Renal cortical epithelial cell (primary cell): ENCODE measurements at places on chromosomes 6 and 20. TPM values are rescaled to one million over a fixed set of nuclear protein-coding genes. Genes with fewer than 3 reads are reported as not detected.

GRCh38 chr6:1390133-1390945 is 963 bp downstream of the FOXF2 start:
- no peak for DNase-seq

GRCh38 chr6:41186031-41186562 is 14.9 kb downstream of the TREML2 start:
- no peak for DNase-seq

- no peak for DNase-seq
Measured at GRCh38 chr6:106072501-106073090, 13.5 kb upstream of the PRDM1 start.

DNA sequence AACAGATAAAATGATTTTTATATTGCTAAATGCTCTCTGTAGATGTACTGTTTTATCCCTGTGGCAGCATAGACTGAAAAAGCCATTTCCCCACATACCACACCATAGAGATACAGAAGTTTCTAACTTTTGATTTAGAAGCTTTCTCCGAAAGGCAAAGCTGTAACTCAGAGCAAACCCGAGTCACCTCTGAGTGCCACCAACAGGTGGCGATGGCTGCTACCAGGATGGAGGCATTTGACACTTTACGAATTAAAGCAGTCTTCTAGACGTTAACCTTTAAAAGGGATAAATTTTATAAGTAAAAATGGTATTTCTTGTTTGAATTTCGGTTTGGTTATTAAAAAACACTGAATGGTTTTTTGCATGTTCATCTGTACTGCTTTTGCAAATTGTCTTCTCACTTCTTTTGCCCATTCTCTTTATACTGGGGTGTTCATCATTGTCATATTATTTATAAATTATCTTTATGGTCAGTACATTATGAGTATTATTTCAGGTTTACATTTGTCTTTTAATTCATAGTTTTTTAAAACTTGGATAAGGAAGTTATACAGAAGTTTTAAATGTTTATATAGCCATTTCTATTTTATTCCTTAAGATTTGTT is 201.0 kb upstream of the CEP162 start:
- peak; percentile 48 for DNase-seq

- DNase-seq, result no peak
Measured at GRCh38 chr20:51688600-51689244, 79.5 kb downstream of the ATP9A start.

GRCh38 chr6:6746333-6746969 is 157.9 kb downstream of the LY86 start:
- DNase-seq, result no peak

- peak; percentile 73 for DNase-seq
Measured at GRCh38 chr6:17015144-17015543, 86.7 kb upstream of the STMND1 start.

DNA sequence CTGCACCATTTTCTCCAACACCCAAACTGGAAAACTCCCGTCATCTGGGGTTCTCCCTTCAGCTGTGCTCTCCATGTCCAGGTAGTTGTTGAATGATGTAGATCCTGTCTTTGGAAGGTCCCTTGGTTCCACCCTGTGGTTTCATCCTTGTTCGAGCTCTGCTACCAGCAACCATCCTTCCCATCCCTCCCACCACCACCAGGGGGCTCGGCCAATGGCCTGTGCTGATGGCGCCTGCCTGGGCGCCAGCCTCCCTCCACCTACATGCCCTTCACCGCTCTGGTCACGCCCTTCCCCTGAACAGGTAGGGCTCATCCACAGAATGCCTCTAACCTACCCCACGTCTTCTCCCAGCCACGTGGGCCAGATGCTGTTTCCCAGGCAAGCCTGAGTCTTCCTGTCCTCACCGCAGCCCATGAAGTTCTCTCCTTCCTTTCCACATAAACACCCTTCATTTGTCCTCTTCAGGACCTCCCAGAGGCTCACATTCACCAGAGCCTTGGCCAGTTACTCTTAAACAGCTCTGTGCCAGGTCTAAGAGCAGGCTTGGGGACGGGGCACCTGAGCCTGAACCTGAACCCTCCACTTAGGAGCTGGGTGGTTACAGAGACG is 75.1 kb upstream of the DUSP22 start:
- no peak for DNase-seq

GRCh38 chr6:142863981-142864380 is 81.0 kb downstream of the HIVEP2 start:
- DNase-seq, result no peak

ELOVL4 gene
- 1.4 TPM in 2 replicates for total RNA-seq

CLPSL2 gene
- total RNA-seq, result not detected in 2 replicates

DXO gene
- 10.6 and 16.9 TPM in 2 replicates for total RNA-seq

MYT1 gene
- under 0.01 and 0.17 TPM in 2 replicates for total RNA-seq
